ENCODE measurements at places on chromosomes 3 and 15.

DNA sequence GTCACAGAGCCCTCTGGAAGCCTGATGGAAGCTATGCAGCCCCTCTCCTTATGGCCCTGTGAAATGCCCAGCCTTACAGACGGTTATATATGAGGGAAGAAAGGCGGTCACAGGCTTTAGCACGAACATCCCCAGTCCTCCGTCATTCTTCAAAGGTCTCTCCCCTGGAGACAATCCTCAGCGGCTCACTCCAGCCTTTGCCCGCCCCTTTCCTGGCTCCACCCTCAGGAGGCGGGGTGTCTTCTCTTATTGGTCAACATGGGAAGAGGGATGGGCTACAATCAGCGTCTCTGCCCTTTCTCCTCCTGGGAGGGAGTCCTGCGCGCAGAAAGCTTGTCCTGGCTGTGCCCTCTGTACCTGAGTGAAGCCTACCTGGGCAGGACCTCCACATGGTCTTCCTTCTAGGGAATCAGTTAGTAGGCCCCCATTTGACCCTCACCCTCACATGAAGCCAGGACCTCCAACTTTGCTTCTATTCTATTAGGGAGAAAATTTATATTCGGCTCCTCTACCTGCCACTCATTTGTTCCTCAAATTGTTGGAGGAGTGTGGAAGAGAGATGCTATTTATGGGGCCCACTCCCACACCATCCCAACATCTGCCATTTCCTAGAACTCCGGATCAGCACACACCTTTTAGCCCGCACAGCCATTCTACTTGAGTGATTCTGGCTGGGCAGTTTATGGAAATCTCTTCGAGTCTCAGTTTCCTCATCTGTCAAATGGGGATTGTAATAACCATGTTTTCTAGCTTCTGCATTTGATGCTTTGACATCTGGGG lies 112.9 kb upstream of the SLC6A11 start:
- no peak for DNase-seq

GRCh38 chr3:50261505-50261904 lies 7.4 kb upstream of the SEMA3B start:
- no peak for DNase-seq

DNA sequence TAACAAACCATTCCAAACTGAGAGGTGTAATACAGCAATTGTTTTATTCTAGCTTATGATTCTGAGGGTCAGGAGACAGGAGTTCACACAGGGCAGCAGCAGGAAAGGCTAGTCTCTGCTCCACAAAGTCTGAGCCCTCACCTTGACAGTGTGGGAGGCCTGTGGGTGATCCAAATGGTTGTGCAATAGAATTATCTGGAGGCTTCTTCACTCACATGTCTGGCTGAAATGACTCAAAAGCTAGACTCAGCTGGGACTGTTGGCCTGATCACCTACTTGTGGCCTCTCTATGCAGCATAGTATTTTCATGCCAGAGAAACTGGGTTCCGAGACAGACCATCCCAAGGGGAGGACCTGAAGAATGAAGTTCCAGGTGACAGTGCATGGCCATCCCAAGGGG lies 233.9 kb upstream of the UBE2E2 start:
- DNase-seq = no peak

DNA sequence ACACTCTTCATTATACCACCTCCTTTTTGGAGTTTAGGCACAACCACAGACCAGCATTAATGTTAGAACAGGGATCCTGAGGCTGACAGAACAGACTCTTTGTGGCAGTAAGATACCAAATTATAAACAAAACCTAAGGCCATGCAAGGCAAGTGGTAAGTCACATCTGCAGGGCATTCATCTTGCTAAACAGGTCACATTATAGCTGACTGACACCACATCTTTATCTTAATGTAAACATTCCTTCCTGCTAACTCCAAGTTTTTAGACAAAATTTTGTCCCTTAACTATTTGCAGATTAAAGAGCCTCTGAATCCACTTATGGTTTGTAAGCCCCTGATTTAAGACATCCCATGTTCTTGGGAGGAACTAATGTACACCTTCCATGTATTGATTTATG lies 500.6 kb downstream of the PYDC2 start:
- DNase-seq = no peak

GRCh38 chr3:151901644-151902285 lies 28.3 kb downstream of the SUCNR1 start:
- no peak for DNase-seq

DNA sequence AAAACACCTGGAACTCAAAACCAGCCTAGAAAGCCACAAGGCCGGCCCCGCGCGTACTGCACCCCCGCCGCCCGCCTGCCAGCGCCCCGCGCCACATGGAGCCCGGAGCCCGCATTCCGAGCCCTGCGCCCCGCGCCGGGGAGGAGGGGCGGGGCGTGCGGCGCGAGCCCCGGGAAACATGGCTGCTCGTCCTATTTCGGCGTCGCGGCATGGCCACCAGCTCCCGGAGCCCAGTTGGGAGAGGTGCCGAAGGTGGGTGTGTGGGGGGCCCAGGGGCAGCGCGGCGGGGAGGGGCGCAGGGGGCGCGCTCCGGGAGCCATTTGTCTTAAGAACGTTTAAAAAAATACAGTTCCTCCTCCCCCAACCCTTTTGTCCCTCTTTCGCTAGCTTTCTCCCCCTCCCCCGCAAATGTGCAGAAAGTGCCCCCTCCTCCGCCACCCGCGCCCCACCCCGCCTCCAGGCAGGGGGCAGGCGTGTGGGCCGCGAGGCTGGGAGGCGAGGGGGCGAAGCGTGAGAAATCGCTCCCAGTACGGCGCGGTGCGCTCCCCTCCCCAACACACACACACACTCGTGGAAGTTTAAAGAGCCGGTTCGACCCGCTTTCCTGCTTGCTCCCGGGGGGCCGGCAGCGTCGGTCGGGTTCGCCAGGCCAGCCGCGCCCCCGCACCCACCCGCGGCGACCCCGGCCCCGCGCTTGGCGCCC lies 2.5 kb downstream of the ANP32A start:
- DNase-seq = peak; percentile 53

DNA sequence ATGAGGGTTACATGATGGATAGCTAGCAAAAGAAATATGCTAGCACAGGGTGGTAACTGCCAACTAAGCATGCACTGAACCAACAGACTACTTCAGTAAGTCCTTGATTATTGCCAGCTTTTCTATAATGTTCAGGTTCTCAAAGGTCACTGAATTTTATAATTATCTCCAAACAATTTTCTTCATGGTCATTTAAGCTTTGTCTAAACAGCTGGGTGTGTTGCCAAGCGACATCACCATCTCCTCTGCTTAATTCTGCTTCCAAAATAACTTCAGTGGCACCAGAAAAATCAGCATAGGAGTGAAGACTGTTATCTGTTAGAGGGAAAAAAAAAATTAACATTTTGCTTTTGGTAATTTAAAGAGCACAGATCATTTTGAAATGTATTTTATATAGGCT lies 54.6 kb upstream of the TOP2B start:
- no peak for DNase-seq

- no peak for DNase-seq
Observed at GRCh38 chr3:151371526-151371925, 13.0 kb downstream of the P2RY12 start.

- no peak for DNase-seq
Observed at GRCh38 chr15:95129574-95129973, 898.2 kb downstream of the MCTP2 start.

DNA sequence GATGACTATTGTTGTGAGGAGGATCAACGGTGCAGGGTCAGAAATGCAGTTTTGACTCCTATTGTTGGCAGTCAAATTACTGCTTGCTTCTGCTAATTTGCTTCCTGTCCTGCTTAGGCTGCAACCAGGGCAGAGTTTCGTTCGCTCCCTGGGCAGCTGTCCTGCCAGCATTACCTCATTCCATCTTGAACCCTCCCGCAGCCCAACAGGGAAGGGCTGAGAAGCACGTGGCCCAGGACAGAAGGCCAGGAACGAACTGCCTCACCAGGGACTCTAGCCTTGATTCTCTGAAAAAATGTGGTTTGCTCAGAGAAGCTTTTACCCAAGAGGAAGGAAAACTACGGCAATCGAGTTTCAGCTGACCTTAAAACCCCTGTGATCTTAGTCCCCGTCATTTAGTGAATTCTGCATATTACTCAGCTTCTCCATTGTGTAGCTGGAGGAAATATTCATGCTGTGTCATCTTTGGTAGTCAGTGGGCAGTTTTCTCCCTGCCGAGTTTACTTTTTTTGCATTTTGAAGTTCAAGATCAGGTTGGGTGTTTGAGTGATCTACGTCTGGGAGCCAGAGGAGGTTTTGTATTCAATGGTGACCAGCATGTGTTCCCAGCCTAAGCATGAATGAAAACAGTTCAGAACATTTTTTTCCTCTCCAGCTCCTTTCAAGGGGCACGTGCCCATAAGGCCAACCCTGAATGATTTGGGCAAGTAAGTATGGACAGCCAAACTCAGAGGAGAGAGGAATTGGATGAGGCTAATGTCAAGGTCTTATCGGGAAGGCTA lies 23.0 kb downstream of the TLNRD1 start:
- DNase-seq = no peak

GRCh38 chr3:99172736-99173657 lies 271.5 kb upstream of the DCBLD2 start:
- peak; percentile 4 for DNase-seq

GRCh38 chr3:159945930-159946329 lies 42.7 kb upstream of the IL12A start:
- DNase-seq = no peak

- no peak for DNase-seq
Observed at GRCh38 chr3:152267831-152268554, 736 bp upstream of the MBNL1 start.

GRCh38 chr3:3087279-3087678 lies 22.9 kb downstream of the IL5RA start:
- DNase-seq = no peak

GRCh38 chr3:175679568-175679967 lies 820.4 kb downstream of the NAALADL2 start:
- DNase-seq = no peak

GRCh38 chr3:135915206-135915605 lies 50.3 kb upstream of the PPP2R3A start:
- DNase-seq = no peak

- DNase-seq = no peak
Observed at GRCh38 chr15:37616215-37616614, 318.2 kb upstream of the TMCO5A start.

- no peak for DNase-seq
Observed at GRCh38 chr3:122975163-122975923, 52.2 kb downstream of the SEMA5B start.

DNA sequence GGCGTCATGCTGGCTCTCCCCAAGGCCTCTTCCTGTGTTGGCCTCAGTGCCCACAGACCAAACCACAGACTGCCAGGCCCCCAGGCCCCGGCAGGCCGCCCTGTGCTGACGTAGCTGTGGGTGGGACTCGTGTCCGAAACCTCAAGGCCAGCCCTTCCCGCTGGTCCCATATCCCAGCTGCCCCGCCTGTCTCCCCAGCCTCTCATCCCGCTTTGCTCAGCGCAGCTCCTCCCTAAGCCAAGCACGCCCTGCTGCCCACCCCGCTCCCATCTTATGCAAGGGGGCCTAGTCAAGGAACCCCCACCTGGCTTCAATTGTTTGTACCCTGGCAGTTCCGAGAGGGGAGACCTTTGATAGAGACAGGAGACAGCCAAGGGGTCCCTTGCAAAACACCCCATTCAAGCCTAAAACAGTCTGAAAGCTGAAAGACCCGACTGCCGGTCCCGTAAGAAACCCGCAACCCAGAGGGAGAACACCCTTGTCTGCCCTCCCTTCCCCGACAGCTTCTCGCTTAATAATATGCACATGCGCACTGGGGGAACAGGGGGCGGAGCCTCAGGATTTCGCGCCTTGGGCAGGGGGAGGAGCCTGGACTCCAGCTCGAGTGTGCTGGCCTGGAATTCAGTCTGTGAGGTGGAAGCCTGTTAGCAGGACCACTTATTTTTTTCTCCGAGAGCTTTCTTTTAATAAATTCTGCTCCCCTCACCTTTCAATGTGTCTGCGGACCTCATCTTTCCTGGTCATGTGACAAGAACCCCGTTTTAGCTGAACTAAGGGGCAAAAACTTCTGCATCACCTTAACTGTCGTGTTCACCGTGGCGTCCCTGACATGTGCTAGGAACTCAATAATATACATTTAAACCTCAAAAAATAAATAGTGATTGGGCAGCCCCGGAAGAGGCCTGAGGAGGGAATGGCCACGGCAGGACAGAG lies 17.2 kb downstream of the TNFAIP8L3 start:
- peak; percentile 30 for DNase-seq

- no peak for DNase-seq
Observed at GRCh38 chr15:70250208-70251201, 152.8 kb upstream of the TLE3 start.

- no peak for DNase-seq
Observed at GRCh38 chr3:172506094-172506493, 17.1 kb downstream of the TNFSF10 start.

- DNase-seq = no peak
Observed at GRCh38 chr3:75224412-75224811, 439.7 kb upstream of the FRG2C start.

DNA sequence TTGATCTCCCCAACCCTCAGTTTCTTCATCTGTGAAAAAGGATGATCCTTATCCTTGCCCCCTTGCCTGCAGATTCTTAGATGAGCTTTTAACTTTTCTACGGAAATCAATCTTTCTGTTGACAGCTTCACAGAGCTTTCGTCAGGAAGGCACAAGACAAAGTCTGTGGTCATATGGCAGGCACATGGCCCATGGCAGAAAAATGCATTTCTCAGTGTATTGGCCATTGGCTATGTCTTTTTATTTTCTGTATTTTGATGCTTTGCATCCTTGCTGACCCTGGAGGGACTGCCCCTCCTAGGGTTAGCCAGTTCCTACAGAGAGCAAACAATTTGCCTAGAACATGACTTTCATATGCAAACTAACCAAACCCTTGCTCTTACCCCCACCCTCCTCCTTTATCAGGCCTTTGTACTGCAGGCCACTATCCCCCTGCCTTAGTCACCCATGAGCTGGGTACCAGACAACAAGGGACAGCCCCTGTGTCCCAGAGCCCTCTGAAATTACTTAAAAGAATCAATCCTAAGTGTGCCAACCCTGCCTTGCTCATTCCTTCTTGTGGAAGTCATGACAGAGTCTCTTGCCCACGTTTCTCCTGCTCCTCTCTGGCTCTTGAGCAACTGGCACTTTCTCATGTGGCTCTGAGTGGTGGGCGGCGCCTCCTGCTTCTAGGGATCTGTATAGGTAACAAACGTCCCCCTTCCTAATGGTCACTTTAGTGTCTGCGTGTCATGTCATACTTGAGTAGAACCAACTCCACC lies 24.1 kb upstream of the NOX5 start:
- DNase-seq = no peak

DNA sequence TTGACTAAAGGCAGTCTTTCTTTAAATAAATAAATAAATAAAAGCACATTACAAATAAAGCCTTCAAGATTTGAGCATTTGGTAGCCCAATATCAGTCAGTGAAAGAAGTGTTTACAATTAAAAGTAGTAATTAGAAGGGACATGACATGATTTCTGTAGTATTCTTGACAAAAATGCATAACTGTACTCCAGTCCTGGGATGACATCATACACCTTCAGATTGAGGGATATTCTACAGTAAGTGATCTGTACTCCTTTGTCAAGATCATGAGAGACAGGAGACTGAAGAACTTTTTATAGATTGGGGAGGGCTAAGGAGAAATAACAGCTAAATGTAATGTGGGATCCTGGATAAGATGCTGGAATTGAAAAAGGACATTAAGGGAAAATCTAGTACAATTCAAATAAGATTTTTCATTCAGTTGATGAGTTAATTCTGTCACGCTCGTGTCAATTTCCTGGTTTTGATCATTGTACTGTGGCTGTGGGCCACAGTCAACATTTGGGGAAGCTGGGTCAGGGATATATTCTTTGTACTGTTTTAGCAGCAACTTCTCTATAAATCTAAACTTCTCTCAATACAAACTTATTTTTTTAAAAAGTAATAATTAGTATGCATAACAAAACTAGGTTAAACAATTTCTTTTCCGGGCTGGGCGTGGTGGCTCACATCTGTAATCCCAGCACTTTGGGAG lies 314.8 kb downstream of the PTPRG start:
- DNase-seq = no peak

- DNase-seq = no peak
Observed at GRCh38 chr3:168532135-168532534, 436.4 kb upstream of the GOLIM4 start.
